ENCODE measurements at places on chromosomes 7 and 10.

- no peak for DNase-seq
These were observed 351.9 kb downstream of the RPS24 start for GRCh38 chr10:78385599-78385998.

GRCh38 chr7:52269669-52270068 is 765.8 kb upstream of the POM121L12 start:
- DNase-seq, result no peak

- no peak for DNase-seq
These were observed 478.6 kb downstream of the PLXNA4 start for GRCh38 chr7:132097550-132098134.

DNA sequence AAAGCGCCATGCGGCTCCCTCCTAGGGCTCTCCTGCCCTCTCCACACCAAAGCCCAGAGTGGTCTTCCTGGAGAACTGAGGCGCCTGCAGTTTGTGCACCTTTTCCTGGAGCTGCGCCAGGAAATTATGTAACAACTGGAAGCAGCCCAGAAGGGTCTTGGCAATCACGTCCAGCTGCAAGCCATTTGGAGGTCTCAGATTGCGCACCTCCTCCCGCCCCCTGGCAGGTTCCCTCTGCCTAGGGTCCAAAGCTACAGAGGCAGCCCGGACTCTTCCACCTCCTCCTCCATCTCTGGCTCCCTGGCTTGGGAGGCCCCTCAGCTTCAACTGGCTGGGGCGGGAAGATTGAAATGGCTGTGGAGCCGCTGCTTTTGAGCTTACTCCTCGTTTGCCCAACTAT is 34.0 kb upstream of the SFTPD start:
- DNase-seq, result no peak

- DNase-seq, result no peak
These were observed 147.5 kb downstream of the WDR37 start for GRCh38 chr10:1203704-1204103.

DNA sequence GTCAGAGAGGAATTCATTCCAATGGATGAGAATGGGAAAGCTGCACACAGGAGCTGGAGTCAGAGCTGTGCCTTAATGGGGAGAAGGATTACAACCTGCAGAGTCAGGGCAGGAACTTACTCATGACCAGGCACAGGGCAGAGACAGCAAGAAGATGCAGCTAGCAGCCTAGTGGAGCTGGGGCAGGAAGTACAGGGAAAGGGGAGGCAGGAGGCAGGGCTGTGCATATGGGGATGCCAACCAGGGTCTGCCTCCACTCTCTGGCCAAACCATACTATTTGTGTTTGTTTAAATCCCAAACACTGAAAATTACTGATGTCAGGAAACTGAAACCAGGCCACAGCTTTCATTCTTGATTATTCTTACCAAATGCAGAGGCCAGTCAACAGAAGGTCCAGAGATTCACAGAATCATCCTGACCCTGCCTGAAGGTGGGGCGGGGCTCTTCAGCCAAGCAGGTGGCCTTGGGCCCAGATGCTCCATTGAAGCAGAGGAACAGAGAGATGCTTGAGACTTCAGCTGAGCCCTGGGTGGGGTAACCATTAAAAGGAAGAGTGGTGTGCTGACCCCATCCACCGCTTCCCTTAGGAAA is 461.9 kb downstream of the KCNMA1 start:
- no peak for DNase-seq

DNA sequence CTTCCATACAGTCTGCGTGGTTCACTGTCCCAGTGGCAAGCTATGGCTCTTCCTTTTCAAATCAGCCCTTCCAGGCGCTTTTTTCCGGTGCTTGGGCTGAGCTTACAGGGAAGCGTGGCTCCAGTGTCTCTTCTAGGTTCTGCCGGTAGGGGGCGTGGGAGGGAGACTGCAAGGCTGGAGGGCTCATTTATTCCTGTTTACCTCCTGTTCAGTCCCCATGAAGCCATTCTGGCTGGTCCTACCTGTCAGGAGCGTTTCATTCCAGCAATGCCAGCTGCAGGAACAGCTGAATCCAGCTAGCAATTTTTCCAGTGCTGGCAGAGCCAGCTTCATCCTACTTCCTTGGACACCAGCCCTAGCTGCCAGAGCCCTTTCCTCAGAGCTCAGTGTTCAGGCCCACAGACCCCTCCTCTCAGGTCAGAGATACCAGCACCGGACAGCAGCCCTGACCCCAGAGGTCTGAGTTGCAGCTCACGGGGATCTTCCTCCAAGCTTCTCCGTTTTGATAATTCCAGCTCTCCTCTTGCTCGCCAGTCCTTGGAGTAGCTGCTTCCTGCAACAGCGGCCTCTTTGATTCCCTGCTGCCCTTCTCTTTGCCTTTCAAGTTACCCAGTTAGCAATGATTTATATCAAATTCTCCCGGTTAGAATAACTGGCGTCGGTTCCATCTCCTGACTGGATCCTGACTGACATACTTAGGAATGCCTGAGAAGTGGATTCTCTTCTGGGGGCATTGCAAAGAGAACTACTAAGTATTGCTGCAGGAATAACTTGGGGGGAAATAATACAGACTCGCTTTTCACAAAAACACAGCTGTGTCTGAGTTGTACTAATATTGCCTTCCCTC is 129.8 kb downstream of the FRMD4A start:
- no peak for DNase-seq

DNA sequence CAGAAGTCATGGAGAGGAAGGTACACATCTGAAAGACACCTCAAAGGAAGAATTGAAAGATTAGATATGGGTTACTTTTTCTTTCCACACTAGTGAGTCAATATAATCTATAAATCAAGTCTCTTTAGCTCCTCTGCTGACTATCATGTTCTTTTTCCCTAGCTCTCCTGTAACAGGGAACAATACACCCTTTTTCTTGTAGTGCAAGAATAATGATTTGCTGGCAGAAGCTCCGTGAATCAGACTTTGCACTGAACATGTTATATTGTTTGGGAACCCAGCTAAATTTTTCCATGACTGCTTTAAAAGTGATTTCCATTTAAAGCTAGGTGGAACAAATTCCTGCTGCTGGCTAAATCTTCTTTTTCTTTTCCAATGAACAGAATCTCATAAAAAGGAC is 756.6 kb upstream of the C7orf33 start:
- no peak for DNase-seq

DNA sequence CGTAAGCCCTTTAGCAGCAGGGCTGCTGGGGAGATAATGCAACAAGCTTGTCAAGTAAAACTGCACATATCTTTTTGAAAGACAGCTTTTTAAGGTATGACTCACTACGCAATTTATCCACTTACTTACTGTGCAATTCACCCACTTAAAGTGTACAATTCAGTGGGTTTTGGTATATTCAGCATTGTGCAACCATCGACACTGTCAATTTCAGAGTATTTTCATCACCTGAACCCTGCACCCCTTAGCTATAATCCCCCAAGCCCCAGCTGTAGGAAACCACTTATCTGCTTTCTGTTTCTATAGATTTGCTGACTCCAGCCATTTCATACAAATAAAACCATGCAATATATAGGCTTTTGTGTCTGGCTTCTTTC is 168.0 kb downstream of the PTPN20 start:
- DNase-seq, result no peak

GRCh38 chr10:35040760-35041501 is 49.2 kb downstream of the CUL2 start:
- DNase-seq, result no peak

- DNase-seq, result no peak
These were observed 11.0 kb downstream of the TBATA start for GRCh38 chr10:70773965-70774809.

GRCh38 chr10:89535171-89536012 is at the start of gene SLC16A12:
Gene SLC16A12 (minus strand): TSS chr10:89535594. CDS start chr10:89462578, 73,016 bp downstream.
- no peak for DNase-seq

Data from RCC 7860 (cell line).